ENCODE measurements at places on chromosomes 5 and 9.
A peak's percentile ranks its signal among the peaks of the same experiment; 100 is the strongest.

GRCh38 chr5:81556809-81557208 lies 162.9 kb upstream of the ACOT12 start:
- no peak for DNase-seq

- DNase-seq = no peak
Measured at GRCh38 chr9:76438841-76439588, 20.0 kb upstream of the GCNT1 start.

DNA sequence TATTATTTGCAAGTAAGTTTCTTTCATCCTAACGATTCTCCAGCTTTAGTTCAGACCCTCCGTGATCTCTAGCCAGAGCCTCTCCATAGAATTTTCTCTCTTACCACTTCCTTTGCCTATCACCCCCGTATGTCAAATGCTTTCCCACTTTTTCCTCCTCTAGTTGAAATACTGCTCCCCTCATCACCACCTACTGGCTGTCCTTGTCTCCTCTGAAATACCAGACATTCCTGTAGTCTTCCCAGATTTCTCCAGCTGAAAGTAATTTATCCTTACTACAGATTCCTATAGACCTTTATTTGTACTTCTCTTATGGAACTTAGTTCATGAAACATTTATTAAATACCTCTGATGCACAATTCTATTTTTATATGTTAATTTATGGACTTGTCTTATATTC lies 36.0 kb upstream of the GLIPR2 start:
- DNase-seq = no peak

- DNase-seq = no peak
Measured at GRCh38 chr5:125348936-125349831, 602.7 kb upstream of the ZNF608 start.

GRCh38 chr5:136620016-136620419 lies 254.7 kb upstream of the TRPC7 start:
- no peak for DNase-seq

GRCh38 chr5:141208478-141208877 lies at the start of gene PCDHB12:
TSS of gene PCDHB12 (plus strand) at chr5:141208719. CDS start at chr5:141208908, 189 bp downstream.
- peak; percentile 7 for DNase-seq

GRCh38 chr5:159907689-159908590 lies 8.3 kb upstream of the ADRA1B start:
- DNase-seq = no peak

- DNase-seq = no peak
Measured at GRCh38 chr9:108972626-108973209, 38.5 kb downstream of the ABITRAM start.

- no peak for DNase-seq
Measured at GRCh38 chr9:106753155-106753671, 109.8 kb upstream of the ZNF462 start.

- no peak for DNase-seq
Measured at GRCh38 chr9:97348871-97349270, 41.4 kb downstream of the CCDC180 start.
